ENCODE measurements at places on chromosomes 16 and 17. TPM values are rescaled to one million over a fixed set of nuclear protein-coding genes. Genes with fewer than 3 reads are reported as not detected.
A peak's percentile ranks its signal among the peaks of the same experiment; 100 is the strongest.

Gene NEUROD2
- total RNA-seq = not detected

Gene KIF18B
- total RNA-seq = 0.49 TPM

Gene NR1D1
- total RNA-seq = 19.1 TPM

Gene NUBP1
- 50.6 TPM for total RNA-seq

Gene CNTD1
- total RNA-seq = not detected

Gene VKORC1
- 39.5 TPM for total RNA-seq

DNA sequence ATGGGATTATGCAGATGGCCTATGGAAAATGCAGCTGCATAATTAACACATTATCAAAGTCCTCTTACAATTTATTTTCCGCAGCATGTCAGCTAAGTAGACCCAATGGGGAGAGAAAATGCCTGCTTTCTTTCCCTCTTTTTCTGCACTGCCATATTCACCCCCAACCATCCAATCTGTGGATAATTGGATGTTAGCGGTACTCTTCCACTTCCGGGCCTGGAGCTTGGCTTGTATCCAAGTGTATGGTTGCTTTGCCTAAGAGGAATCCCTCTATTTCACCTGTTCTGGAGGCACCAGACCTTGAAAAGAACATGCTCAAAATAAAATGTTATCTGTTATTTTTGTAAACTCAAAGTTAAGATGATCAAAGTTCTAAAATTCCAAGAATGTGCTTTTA, 41.1 kb upstream of the CACNG3 start:
- DNase-seq = no peak

- no peak for DNase-seq
Measured at GRCh38 chr17:74892013-74892841, 1.2 kb downstream of the FADS6 start.

- DNase-seq = no peak
Measured at GRCh38 chr17:9470171-9470570, 105.4 kb downstream of the STX8 start.

DNA sequence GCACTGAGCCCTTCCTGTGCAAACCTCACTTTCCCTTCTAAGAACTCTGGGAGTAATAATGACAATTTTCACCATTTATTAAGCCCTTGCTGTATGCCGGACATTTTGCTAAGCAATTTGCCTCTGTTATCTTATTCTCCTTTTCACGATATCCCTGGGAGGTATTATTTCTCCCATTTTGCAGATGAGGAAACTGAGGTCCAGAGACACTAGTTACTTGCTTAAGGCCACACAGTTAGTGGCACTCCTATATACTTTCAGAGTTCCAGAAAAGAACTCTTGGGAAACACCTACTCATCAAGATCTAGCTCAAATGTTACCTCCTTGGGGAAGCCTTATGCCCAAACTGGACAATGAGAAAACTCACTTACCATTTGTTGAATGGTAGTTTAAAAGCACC, 4.8 kb upstream of the USP10 start:
- no peak for DNase-seq

DNA sequence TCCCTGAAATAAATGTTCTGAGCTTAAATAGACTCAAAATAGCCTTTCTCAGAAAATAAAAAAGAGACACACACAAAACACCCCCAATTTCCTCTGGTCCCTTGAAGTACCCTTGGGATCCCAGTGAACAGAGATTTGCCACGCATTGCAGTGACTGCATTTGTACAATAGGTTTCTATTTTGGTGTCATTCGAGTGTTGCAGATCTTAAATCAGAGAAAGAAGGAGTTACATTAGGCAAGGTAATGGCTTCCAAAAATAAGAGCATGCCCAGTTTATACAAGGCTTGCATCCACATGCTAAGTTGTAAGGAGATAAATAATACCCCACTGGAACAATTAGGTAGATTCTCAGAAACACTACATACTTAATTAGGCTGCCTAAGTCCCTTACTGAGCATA, 2.2 kb downstream of the TOX3 start:
- no peak for DNase-seq

DNA sequence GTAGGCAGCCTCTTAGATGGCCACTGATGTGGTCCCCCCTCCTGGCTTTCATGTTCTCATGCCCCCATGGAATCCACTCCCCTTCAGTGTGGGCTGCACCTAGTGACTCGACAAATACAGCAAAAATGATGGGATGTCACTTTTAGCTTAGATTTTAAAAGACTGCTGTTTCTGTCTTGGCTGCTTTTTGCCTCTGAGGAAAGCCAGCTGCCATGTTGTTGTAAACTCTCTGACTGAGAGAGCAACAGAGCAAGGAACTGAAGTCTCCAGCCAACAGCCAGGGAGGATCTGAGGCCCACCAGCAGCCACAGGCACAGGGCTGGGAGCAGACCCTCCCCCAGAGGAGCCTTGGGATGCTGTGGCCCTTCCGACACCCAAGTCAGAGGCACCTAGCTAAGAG, 60.6 kb upstream of the MARCHF10 start:
- DNase-seq = no peak

- no peak for DNase-seq
Measured at GRCh38 chr16:69294051-69294450, 17.1 kb upstream of the VPS4A start.

DNA sequence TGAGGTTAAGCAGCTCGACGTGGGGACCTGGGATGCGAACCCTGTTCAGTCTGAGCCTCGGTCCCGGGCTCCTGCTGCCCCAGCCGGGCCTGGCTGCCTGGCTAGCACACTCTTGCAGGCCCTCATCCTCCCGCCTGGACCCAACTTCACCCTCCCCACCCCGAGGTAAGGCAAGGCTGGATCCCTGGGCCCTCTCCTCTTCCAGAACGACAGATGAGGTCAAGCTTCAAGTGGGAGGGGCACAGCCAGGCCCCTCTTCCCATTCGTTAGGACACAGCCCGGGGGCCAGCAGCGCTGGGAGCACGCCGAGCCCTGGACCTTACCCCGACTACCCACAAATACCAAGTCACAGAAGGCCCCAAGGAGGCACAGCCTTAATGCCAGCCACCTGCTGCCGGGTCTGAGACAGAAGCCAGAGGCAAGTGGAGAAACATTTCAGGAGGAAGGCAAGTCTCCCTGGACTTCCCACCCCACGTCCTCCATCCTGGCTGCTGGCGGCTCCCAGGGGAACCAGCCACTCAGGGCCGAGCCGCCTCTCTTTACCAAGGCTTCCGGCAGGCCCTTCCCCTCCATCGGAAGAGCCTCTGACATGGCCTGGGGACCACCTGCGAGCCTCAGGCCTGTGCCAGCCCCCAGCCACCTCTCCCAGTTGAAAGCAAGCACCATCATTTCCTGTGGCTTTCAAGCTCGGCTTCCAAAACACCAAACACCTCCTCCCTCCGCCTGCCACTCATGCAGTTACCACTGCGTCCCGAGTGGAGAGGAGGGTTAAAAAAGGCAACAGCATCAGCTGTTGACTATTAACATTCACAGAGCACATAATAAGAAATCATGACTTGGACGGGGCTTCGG, 59.9 kb downstream of the RPH3AL start:
- DNase-seq = no peak

GRCh38 chr17:64202683-64203344, 60.2 kb downstream of the TEX2 start:
- DNase-seq = no peak

GRCh38 chr16:14494396-14494966, 135.6 kb downstream of the PARN start:
- no peak for DNase-seq

GRCh38 chr17:40499551-40500189, 1.8 kb downstream of the TNS4 start:
- DNase-seq = peak; percentile 89
